ENCODE measurements at places on chromosomes 5 and 9.
A peak's percentile ranks its signal among the peaks of the same experiment; 100 is the strongest.

DNA sequence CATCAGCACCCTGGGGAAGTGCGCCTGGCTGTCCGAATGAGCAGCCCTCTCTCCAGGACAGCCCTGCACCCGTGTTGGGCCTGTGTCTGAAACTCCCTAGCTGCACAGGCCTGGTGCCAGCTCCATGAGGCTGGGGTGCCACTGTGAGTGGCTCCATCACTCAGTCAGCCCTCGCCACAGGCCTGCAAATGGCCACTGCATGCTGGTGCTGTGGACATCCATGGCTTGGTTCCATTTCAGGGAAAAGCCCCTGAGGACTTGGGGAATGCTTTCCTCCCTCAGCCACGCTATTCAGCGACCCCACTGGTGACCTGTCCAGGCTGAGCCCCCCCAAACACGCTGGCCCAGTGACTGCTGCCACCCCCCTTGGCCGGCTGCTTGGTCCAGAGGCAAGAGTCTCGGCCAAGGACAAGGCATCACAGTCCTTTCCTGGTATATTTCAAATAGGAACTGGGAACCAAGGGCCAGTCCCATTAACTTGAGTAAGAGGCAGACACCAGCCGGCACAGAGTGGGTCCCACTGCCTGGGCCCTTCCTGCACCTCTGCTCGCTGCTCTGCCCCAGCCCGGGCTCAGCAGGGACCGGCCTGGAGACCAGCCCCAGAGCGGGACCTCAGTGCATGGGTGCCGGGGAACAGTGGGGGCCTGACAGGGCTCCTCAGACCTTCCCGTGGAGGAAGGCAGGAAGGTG, 181.3 kb downstream of the AUH start:
- DNase-seq: no peak

DNA sequence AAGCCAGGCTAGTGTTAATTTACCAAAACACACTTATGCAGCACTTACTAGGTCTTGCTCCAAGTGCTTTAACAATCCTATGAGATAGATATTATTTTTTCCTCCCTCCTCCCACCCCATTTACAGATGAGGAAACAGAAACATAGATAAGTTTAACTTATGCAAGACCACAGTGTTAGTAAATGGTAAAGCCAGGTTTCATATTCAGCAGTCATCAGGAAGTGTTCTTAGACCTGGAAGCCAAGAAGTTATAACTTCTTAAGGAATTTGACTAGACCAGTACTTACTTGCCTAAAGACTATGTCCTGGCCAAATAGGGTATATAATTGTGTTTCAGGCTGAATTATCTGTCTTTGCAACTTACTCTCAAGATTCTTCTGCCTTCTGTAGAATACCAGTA, 15.9 kb downstream of the ABHD17B start:
- no peak for DNase-seq

DNA sequence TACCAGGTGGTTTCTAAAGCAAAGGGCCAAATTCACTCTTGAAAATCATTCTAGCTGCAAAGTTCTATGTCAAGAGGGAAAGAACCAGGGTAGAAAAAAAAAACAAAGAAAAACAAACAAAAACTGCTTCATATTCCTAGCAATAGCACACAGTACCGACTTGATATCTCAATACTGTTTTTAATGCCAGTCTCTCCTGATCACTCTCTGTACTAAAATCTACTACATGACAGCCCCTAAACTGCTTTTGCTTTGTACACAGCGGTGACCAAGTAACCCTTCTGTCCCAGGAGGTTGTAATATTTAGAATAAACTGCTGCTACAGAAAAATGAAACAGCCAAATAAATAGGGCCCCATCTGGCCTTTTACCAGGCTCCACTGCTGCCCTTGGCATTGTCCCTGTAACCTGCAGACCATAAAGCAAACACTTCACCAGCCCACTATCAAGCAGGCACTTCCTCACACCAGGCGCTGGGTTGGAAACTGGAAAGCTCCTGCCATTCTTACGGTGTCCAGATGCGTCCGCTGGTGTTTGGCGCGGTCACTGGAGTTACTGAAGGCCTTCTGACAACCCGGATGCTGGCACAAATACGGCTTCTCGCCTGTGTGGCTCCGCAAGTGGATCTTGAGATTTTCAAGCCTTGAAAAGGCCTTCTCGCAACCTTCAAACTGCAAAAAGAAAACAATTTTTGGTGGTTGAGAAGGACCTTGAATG, 363.2 kb downstream of the GLIS3 start:
- DNase-seq: no peak

DNA sequence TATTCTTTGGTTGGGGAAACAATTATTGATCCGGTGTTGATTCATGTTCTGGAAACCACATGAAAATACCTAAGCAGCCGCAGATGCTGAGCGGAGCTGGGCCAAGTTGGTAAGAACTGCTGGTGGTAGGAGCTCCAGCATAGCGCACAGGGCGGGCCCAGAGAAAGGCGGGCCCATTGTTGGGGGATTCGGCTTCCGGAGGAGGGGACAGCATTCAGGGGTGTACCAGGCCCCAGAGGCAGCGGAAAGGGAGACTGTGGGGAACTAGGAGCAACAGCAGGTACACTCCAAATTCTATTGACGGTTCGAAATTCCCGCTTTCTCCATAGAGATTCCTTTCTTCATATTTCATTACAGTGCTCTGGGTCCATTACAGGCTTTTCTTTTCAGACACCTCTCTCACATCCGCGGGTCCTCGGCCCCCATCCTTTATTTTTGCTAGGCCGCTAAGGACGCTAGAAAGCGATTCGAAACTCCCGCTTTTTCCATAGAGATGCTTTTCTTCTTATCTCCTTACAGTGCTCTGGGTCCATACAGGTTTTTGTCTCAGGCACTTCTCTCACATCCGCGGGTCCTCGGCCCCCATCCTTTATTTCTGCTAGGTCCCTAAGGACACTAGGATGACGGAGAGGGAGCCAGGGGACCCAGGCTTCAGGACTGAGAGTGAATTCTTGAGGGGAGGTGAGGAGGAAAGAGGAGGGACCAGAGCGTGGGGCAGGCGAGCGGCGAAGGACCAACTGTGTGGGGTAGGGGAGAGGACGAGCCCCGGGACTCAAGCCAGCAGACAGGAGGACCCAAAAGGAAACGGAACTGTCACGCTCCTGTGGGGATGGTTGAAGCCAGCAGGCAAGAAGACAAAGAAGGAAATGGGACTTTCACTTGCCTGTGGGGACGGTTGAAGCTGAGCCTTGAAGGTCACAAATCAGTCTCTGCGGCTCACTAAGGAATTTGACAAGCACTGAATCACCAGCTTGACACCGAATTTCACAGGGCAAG, at the start of gene CCDC152:
Gene CCDC152 (plus strand): TSS at position 213 of the 996 bp plus-strand sequence. CDS start 2,304 bp downstream, outside the sequence.
- DNase-seq: peak; percentile 36

DNA sequence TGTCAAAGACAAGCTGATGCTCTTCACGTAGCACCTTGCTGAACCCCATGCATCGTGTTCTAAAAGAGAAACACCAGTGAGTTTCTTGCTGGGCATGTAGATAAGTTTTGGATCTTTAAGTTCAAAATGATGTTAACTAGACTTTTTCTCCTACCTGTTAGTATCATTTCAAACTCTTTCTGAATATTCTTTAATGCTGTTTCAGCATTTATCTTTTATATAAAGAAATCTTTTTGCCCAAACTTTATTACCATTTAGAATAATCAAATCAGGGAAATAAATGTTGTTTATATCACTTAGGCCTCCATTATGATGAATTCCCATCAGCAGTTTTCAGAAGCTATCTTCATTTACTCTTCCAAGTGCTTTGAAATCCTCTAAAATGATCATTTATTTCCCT, 542.8 kb downstream of the CDH10 start:
- no peak for DNase-seq

DNA sequence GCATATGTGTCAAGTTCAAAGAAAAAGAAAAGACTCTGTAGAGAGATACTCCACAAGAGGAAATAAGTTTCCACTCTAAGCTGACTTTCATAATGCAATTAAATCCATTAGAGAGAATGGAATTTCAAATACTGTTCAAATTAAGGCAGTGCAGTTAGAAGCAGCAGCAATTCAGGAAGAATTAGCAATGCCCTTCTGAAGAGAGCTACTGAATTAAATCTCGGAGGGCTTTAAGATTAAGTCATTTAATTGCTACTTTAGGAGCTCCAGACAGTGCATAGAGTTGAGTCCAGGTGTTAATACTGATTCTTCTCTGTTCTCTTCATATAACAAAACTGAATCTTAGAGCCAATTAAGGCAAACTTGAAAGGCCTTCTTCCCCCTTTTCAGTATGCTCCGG, 8.5 kb downstream of the CDH12 start:
- no peak for DNase-seq

DNA sequence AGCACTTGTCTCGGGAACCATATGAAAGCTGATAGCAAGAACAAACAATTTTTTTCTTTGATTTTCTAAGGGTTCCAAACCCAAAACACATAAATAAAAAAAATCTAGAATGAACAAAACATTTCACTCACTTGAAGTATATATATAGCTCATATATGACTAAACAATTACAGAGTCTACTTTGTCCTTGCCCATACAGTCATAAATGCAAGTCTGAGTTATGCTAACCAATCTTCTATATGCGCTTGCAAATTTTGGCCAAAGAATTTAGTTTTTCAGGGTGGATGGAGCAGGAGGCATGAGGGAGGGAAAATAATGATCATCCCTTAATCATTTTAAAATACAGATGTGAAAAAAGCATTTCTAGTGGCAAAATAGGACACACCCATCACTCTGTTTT, 370.1 kb downstream of the BNC2 start:
- no peak for DNase-seq

GRCh38 chr5:141762790-141763368, 80.8 kb upstream of the ARAP3 start:
- DNase-seq: no peak

DNA sequence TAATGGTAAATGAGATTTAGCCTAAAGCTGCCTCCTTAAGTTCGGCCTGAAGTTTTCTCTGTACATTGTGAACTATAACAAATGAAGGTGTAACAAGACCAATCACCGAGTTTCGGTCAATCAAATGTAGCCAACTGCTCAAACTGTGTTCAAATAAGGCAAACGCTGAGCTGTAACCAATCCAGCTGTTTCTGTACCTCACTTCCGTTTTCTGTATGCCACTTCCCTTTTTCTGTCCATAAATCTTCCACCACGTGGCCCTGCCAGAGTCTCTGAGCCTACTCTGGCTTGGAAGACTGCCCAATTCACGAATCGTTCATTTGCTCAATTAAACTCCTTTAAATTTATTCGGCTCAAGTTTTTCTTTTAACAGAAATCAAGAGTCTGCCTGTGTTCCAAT, 193.5 kb upstream of the KLF9 start:
- DNase-seq: no peak
